ENCODE measurements at places on chromosomes 5 and 9.
A peak's percentile ranks its signal among the peaks of the same experiment; 100 is the strongest.

GRCh38 chr9:77987880-77988525 is 43.6 kb downstream of the GNAQ start:
- no peak for DNase-seq

- no peak for DNase-seq
Observed at GRCh38 chr9:33049680-33050361, 24.7 kb downstream of the DNAJA1 start.

DNA sequence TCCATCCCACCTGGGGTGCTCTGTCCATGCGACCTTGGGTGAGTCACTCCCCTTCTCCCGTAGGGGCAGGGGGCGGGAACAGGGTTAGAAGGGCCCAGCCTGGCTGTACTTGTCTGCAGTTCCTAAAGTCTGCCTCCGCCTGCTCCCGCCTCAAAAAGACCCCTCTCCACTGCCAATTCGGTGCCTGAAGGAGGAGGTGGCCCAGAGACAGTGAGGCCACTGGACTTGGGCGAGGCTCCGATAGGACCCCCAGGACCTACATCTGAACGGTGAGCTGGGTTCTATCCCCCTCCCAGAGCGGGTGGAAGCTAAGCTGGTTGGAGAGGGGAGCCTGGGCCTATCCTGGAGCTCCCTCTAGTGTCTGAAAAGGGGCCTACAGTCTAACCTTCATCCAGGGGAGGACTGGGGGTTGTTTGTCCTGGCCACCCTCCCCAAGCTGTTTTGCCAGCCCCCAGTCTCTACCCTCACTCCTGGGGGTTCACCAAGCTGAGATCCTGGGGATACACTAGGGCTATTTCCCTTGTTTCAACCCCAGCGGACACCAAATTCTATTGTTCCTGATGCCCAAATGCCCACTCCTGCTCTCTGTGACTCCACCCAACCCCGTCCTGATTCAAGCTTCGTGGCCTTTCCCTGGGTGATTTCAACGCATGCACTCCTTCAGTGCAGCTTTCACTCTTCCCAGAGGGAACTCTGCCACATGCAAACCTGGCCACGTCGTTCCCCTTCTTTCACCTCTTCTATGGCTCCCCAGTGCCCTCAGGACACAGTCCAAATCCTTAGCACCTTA is 6.1 kb upstream of the CRB2 start:
- DNase-seq = peak; percentile 79

DNA sequence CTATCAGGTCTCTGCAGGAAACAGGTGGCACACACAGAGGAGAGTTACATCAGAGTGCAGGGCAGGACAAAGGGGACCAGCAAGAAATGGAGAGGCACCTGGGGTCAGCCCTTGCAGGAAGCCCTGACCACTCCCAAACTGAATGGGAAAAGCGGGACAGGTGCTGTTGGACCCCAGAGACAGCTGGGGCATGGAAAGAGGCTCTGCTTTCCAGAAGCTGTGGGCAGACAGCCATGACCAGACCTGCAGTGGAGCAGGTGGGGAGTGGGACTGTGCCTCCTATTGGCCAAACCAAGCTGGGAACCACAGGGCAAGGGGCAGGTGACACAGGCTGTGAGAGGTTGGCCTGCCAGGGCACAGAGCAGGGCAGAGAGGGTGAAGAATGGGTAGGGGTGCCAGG is 125.8 kb downstream of the BOD1 start:
- DNase-seq = no peak

DNA sequence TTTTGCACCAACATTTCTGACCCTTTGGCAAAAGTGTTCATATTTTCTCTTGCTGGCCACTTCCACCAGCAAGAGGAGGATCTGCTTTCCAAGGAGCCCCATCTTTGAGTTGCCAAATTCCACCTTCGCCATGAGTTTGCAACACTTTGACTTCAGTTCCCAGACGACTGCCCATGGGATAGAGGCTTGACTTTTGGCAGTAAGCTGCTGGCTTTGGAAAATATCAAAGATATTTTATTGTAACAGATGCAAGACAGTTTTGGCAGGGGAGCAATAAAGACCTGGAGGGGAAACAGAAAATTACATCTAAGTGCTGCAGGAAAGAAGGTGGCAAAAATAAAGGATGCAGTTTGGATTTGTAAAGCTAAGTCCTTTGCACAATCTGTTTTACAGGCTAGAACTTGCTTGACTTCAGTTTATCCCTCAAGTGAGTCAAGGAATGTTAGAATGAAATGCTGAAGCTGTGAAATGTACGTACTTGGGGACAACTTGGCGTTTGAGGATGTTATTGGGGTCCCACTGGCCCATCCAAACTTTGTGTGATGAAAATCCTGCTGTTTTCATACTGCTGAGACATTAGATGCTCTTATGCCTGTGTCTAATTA is 232.9 kb downstream of the GOLPH3 start:
- DNase-seq = no peak
